ENCODE measurements at places on chromosomes 4 and X.

DNA sequence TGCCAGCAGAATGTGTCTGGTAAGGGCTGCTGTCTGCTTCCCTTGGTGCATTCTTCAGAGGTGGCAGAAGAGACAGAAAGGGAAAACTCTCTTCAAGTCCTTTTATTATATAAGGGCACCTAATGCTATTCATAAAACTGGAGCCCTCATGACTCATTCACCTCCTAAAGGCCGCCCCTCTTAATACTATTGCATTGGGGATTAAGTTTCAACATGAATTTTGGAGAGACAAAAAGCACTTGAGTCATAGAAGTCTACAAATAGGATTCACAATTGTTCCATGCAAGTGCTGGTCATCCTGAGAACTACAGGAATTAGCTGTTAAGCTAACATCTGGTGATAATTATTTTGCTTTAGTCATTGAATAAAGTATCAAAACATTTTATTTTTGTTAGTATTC lies 349.5 kb downstream of the HS3ST1 start:
- no peak for DNase-seq

- DNase-seq, result no peak
These were observed 23.4 kb downstream of the ELF2 start for GRCh38 chr4:139153411-139154133.

DNA sequence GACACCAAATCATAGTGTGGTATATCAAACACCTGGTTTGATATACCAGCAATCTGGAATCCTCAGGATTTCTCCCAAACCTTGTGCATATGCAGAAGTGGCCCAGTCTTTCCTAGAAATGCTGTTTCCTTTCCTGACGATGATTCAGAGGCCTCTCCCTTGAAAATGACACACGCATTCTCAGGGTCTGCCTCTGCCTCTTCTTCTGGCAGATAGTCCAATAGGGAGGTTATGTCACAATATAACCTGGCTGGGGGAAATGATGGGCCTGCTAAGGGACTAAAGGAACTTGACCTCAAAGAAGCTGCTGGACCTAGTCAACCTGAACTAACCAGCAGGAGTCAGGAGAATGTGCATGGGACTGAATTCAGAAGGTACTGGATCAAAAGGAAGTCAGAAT lies 435.2 kb downstream of the IDS start:
- no peak for DNase-seq

- no peak for DNase-seq
These were observed 16.3 kb downstream of the CD38 start for GRCh38 chr4:15794426-15794825.

- no peak for DNase-seq
These were observed 193.0 kb upstream of the PPP3CA start for GRCh38 chr4:101540336-101540735.

DNA sequence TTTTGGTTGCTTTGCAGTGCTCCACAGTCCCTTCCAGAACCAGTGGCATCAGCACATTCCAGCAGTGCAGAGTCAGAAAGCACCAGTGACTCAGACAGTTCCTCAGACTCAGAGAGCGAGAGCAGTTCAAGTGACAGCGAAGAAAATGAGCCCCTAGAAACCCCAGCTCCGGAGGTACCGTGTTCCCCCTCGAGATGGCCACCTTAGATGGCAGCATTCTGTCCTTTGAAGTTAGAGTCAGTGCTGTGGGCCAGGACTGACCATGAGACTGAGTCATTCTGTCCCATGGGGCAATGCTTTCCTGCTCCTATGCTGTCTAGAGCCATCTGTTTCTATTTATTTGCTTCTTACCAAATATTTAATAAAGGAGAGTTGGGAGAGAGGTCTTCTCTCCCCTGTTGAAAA lies 112.3 kb downstream of the KLHL8 start:
- DNase-seq, result peak; percentile 51
